ENCODE measurements at places on chromosomes 1 and 21. TPM values are rescaled to one million over a fixed set of nuclear protein-coding genes. Genes with fewer than 3 reads are reported as not detected.
A peak's percentile ranks its signal among the peaks of the same experiment; 100 is the strongest.

DNA sequence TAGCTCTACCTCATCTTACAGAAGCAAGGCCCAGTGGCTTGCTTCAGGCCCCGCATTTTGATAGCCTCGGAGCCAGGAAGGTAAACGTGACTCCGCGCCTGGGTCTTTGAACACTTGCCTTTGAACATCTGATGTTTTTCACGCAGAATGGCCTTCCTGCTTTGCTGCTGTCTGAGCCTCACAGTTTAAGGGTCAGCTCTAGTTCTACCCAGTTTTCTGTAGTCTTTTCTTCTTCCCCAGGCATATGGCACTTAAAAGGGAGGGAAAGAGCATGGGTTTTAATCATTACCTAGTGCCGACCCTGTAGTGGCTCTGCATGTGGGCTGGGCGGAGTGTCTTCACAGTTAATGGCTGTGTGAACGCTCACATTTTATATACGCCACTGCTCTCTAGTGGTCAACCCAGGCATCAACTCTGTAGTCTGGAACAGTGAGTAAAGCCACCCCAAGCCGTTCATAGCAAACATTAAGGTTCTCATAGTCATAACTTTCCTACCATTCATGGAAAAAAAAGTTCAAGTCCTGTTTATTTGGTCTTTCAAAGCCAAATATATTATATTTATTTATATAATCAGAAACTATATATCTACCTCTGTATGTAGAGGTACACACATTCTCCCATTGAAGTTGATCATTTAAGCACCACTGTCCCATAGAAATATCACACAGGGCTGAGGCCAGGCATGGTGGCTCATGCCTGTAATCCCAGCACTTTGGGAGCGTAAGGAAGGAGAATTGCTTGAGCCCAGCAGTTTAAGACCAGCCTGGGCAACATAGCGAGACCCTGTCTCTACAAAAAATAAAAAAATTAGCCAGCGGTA, 78.1 kb downstream of the IER5 start:
- no peak for DNase-seq

GRCh38 chr1:198601936-198602889, 36.6 kb upstream of the PTPRC start:
- DNase-seq = no peak

- DNase-seq = no peak
These were observed 14.0 kb upstream of the ZNF697 start for GRCh38 chr1:119662034-119662437.

DNA sequence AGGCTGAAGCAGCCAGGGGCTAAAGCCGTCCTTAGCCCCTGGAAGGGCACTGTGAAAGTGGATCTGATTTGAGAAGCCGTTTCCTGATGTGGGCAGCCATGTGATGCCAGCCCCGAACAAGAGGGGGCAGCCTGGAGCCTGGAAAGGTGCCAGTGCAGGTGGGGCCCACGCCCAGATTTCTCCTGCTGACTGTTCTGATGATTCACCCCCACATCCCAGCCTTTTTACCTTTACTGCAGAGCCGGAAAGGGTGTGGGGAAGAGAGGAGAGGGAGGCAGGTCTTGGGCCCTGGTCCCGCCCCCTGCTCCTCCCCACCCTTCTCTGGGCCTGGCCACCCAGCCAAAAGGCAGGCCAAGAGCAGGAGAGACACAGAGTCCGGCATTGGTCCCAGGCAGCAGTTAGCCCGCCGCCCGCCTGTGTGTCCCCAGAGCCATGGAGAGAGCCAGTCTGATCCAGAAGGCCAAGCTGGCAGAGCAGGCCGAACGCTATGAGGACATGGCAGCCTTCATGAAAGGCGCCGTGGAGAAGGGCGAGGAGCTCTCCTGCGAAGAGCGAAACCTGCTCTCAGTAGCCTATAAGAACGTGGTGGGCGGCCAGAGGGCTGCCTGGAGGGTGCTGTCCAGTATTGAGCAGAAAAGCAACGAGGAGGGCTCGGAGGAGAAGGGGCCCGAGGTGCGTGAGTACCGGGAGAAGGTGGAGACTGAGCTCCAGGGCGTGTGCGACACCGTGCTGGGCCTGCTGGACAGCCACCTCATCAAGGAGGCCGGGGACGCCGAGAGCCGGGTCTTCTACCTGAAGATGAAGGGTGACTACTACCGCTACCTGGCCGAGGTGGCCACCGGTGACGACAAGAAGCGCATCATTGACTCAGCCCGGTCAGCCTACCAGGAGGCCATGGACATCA, at the start of gene SFN:
Gene SFN (plus strand): TSS at position 369 of the 904 bp plus-strand sequence. CDS start 64 bp downstream, at position 433.
- DNase-seq = peak; percentile 80

The CCDC17 gene
- 1.3 TPM for total RNA-seq

The SH2D1B gene
- not detected for total RNA-seq

Measured in kidney epithelial cell (primary cell).